ENCODE measurements at places on chromosomes 11 and 22.

GRCh38 chr11:45930951-45931570 lies 8.6 kb downstream of the LARGE2 start:
- DNase-seq: no peak

- DNase-seq: no peak
Measured at GRCh38 chr11:30826911-30827310, 240.8 kb upstream of the MPPED2 start.

- DNase-seq: no peak
Measured at GRCh38 chr11:120147950-120148270, 10.0 kb upstream of the TRIM29 start.

DNA sequence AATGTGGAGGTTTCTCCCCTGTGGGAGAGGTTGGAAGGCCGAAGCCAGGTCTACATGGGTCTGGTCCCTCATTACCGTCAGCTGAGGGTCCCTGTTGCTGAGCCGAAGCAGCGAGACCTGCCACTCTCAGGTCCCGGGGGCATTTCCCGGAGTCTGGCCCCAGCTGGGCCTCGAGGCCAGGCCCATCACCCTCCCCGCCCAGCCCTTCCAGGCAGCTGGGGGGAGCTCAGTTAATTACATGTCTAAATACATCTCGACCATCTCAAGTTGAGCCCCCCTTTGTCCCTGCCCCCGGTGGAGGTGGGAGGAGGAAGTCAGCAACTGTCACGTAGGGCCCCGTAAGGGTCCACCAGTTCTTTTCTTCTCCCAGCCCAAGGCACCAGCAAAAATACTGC lies 3.6 kb downstream of the CDKN1C start:
- DNase-seq: no peak

- no peak for DNase-seq
Measured at GRCh38 chr11:2579315-2580060, 120.3 kb downstream of the KCNQ1OT1 start.

- no peak for DNase-seq
Measured at GRCh38 chr11:72940417-72940816, 126.2 kb downstream of the ATG16L2 start.

DNA sequence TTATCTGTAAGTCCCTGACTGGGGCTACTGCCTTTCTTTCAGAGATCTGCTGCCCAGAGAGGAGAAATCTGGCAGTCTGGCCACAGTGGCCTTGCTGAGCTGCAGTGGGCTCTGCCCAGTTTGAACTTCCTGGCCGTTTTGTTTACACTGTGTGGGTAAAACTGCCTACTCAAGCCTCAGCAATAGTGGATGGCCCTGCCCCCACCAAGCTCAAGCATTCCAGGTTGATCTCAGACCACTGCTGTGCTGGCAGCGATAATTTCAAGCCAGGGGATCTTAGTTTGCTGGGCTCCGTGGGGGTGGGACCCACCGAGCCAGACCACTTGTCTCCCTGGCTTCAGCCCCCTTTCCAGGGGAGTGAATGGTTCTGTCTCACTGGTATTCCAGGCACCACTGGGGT lies 117.5 kb downstream of the TRPC6 start:
- no peak for DNase-seq

DNA sequence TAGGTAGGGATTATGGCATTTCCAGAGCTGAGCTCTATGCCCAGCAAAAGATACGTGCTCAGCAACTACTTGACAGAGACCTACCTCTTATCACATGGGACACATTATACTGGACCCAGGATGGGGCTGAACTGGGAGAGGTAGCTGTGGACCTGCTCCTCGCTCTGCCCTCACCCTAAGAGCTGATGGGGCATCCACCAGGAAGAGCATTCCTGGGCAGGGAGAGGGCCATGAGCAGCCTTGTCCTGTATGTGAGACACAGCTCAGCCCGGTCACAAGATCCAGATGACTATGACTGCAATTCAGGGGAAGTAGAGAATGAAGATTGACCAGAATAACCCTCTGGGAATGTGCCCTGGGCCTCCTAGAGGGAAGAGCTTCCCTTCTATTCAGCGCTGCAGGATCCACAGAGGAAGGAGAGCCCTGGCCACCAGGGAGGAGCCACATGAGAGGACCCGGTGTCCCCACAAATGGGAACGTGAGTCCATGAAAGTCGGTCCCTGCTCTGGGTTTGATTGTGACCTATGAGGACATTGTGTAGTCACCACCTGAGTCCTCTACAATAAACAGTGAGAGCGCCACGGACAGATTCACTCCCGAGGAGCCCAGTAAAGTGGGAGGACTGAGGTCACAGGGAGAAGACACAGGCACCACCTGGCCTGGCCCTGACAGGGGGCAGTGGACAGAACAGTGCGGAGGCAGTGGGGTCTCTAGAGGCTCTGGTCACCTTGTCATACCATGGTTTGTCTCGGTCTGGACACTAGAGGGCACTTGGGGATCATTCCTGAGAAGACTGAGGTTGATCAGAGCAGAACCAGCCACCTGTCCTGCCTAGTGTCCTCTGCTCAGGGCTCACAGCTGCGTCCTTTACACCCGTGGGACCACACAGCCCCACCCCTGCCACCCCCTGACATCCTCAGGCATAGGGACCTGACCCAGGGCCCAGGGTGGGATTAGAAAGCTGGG lies 99.5 kb downstream of the ZNF280B start:
- peak; percentile 29 for DNase-seq

DNA sequence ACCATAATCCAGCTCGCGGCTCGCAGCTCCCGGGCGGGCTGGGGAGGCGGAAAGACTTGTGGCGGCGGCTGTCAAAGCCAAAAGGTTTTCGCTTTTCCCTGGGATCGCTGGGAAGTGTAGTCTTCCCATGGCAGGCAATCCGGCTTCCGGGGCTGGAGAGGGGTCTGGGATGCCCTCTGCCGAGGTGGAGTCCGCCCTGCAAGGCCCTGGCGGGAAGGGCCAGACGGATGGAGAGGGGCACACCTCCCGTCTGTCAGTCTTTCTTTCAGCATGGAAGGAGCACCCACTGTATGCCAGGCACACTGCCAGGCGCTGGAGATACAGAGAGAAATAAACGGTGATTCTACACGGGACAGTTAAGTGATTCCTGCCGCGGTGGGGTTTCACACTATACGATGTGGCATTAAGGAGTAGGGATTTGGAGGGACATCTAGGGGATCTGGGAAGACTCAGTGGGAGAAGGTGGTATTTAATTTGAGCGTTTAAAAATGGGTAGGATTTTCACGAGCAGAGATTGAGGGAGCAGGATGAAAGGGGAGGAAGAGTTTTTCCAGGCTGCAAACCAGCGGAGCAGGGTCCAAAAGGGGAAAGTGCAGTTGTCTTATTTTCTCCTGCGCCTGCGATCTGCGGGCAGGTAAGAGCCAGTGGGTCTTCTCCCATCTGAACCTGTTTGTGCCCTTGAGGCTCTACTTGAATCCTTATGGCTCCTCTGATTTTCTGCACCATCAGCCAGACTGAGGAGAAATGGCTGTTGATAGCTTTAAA lies at the start of gene BACE1:
TSS of gene BACE1 (minus strand) at position 60 of the 765 bp plus-strand sequence. CDS start 461 bp downstream, outside the sequence.
- peak; percentile 84 for DNase-seq

DNA sequence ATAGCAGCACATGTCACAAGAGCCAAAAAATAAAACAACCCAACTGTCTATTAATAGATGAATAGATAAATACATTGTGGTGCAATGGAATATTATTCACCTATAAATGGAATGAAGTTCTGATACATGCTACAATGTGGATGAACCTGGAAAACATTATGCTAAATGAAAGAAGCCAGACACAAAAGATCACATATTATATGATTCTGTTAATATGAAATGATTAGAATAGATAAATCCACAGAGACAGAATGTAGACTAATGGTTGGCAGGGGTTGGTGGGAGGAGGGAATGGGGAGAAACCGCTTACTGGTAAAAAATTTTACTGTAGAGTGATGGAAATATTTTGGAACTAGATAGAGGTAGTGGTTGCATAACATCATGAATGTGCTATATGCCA lies 32.9 kb upstream of the RRM1 start:
- DNase-seq: no peak

DNA sequence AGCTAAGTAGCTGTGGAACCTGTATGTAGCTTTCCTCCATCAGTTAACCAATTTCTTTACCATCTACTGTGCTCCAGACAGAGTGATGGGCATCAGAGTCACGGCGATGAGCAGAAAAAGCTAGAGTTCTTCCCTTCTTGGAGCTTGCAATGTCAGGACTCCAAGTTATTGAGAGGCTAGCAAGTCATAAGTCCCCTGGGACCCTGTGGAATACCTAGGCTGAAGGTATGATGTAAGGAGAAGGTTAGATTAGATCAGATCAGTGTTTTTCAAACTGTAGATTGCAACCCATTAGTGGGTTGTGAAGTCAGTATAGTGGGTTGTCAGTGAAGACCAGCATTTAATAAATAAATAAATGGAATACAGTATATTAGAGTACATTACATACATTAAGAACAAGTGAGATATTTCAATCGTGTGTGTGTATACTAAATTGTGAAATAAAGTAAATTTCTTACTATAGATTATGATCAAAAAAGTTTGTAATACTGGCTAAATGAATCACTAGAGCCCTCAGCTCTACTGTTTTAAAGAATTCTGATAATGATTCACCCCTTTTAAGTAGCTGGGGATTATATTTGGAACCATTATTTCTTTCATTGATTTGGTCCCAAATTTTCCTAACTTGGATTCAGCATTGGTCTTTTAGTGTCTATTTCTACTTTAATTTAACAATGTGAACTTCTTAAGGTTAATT lies 52.3 kb downstream of the RASSF10 start:
- no peak for DNase-seq

DNA sequence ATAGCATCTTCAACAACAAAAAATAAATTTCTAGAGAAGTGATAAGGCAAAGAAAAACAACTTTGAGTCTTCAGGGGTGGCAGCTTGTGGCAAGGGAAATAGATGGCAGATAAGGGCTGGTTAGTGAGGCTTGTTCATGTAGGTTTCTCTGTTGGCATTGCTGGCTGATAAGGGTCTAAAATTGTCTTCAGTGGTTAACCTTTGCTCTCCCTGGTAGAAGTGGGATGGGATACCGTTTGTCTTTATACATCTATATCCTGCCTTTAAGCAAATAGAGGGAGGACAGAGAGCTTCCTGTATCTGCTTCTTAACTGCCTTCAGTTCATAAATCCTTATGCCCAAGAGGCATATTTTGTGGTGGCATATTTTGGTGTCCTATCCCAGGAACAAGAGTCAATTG lies 57.1 kb downstream of the TRAF6 start:
- DNase-seq: no peak

GRCh38 chr11:22558664-22559063 lies 67.0 kb downstream of the FANCF start:
- no peak for DNase-seq

Measured in ACHN (cell line).